Glutamatergic neuron (in vitro differentiated cells): ENCODE measurements at places on chromosomes 4 and X. TPM values are rescaled to one million over a fixed set of nuclear protein-coding genes. Genes with fewer than 3 reads are reported as not detected.

DNA sequence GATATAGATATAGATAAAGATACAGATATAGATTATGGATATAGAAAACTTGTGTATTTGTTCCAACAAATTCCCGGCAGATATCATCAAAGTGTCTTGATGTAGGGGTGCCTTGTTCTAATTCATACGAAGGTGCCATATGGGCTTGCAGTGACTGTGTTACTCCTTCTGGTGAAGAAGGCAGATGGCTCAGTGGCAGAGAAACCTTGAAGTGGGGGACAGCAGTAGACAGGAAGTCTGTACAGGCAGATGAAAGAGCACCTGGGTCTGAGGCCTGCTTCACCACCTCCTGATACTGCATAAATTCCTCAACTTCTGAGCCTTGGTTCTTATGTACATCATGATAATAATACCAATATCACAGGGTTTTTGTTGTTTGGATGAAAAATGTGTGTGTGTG lies 179.5 kb upstream of the GATB start:
- H3K36me3 ChIP-seq, result peaks cover 19% of the 10 kb centered on the region
- H3K4me1 ChIP-seq, result peaks cover 9% of the 10 kb centered on the region
- H3K27ac ChIP-seq, result peak overlapping the region; percentile 69
- DNase-seq, result no peak

DNA sequence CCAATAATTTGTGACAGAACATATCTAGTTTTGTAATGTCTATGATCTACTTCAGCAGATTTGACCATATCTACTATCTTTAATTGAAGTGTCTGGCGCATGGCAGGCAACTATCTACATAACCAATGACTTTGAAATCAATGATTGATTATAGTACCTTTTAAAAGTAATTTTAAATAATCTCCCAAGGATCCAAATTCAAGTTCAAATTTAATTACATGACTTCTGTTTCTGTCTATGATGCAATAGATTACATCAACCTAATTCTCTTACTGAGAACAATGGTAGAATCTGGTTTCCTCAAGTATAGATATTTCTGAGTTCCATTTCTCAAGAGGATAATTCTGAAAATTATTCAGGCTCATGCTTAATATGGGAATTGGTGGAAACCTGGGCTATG lies 177.4 kb upstream of the IL15 start:
- no peaks in the 10 kb centered on the region for H3K27me3 ChIP-seq
- no peak overlapping the region for H3K4me3 ChIP-seq
- no peaks in the 10 kb centered on the region for H3K4me1 ChIP-seq
- H3K27ac ChIP-seq, result no peak overlapping the region

Gene SPANXA1
- total RNA-seq, result not detected

- DNase-seq, result no peak
- H3K4me1 ChIP-seq, result peaks cover 4% of the 10 kb centered on the region
- no peaks in the 10 kb centered on the region for H3K27me3 ChIP-seq
- H3K36me3 ChIP-seq, result no peaks in the 10 kb centered on the region
Measured at GRCh38 chr4:139229534-139230039, 50.4 kb downstream of the MGARP start.

DNA sequence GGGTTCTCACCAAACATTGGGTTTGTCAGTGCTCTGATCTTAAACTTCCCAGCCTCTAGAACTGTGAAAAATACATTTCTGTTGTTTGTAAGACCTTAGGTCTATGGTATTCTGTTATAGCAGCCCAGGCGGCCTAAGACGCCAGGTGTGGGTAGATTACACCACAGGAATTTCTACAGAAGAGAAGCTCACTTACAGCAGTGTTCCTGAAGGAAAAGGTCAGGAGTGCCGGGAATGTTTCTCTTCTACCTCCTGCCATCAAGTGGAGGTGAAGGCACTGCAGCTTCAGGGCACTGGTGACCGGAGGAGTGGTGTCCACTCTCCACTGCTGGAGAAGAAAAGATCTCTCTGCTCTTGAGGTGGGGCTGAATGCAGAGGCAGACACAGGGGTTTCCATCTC lies 45.7 kb downstream of the FHDC1 start:
- DNase-seq, result no peak
- peaks cover 7% of the 10 kb centered on the region for H3K4me1 ChIP-seq
- H3K4me3 ChIP-seq, result no peak overlapping the region

- H3K27me3 ChIP-seq, result peaks cover 1% of the 10 kb centered on the region
- no peak overlapping the region for H3K4me3 ChIP-seq
- H3K27ac ChIP-seq, result peak overlapping the region; percentile 34
Measured at GRCh38 chr4:55866290-55866907, 13.0 kb downstream of the EXOC1 start.

Gene LGI2
- total RNA-seq, result 20.5 TPM

- no peak overlapping the region for H3K27ac ChIP-seq
- H3K4me3 ChIP-seq, result no peak overlapping the region
- H3K4me1 ChIP-seq, result no peaks in the 10 kb centered on the region
- no peaks in the 10 kb centered on the region for H3K36me3 ChIP-seq
- DNase-seq, result no peak
- peaks cover 1% of the 10 kb centered on the region for H3K27me3 ChIP-seq
Measured at GRCh38 chrX:19448077-19448476, 67.2 kb downstream of the MAP3K15 start.

DNA sequence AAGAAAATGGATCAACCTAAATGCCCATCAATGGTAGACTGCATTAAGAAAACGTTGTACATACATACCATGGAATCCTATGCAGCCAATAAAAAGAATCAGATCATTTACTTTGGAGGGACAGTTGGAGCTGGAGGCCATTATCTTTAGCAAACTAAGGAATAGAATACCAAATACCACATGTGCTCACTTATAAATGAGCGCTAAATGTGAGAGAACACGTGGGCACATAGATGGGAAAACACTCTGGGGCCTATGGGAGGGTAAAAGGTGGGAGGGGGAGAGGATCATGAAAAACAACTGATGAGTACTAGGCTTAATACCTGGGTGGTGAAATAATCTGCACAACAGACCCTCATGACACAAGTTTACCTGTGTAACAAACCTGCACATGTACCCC lies 1729.9 kb upstream of the PCDH10 start:
- no peaks in the 10 kb centered on the region for H3K36me3 ChIP-seq
- peaks cover 2% of the 10 kb centered on the region for H3K27me3 ChIP-seq
- H3K27ac ChIP-seq, result no peak overlapping the region
- no peak for DNase-seq
- no peak overlapping the region for H3K4me3 ChIP-seq

Gene PRPS2
- total RNA-seq, result 1.8 TPM

Gene TBX22
- not detected for total RNA-seq

- no peaks in the 10 kb centered on the region for H3K4me1 ChIP-seq
- peaks cover 7% of the 10 kb centered on the region for H3K27me3 ChIP-seq
- H3K36me3 ChIP-seq, result no peaks in the 10 kb centered on the region
- no peak overlapping the region for H3K27ac ChIP-seq
Measured at GRCh38 chr4:2064276-2064991, 5.3 kb downstream of the NAT8L start.

DNA sequence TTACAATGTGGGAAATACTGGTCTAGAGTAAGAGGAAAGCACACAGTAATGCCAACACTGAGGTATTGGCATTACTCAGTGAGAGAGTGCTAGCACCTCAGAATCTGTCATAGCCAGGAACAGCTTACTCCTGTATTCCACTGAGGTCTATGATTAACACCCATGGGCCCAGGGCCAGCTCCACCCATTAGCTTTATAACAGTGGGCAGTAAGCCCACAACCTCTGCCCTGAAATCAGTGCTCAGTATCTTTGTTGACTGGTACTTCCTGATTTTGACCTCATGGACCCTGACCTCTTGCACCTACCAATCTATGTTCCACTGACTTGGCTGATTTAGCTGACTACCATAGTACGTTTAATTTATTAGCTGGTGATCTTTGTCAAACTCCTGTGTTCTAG lies 56.1 kb downstream of the LANCL3 start:
- H3K36me3 ChIP-seq, result no peaks in the 10 kb centered on the region
- H3K27ac ChIP-seq, result no peak overlapping the region
- H3K27me3 ChIP-seq, result no peaks in the 10 kb centered on the region
- H3K4me1 ChIP-seq, result no peaks in the 10 kb centered on the region
- no peak for DNase-seq
- H3K4me3 ChIP-seq, result no peak overlapping the region

Gene SMR3B
- total RNA-seq, result not detected

Gene DCAF12L1
- 0.12 TPM for total RNA-seq

GRCh38 chr4:142475663-142476062 lies 370.4 kb downstream of the INPP4B start:
- peaks cover 17% of the 10 kb centered on the region for H3K4me1 ChIP-seq
- H3K4me3 ChIP-seq, result no peak overlapping the region
- H3K27ac ChIP-seq, result no peak overlapping the region
- peaks cover 2% of the 10 kb centered on the region for H3K27me3 ChIP-seq
- DNase-seq, result no peak

DNA sequence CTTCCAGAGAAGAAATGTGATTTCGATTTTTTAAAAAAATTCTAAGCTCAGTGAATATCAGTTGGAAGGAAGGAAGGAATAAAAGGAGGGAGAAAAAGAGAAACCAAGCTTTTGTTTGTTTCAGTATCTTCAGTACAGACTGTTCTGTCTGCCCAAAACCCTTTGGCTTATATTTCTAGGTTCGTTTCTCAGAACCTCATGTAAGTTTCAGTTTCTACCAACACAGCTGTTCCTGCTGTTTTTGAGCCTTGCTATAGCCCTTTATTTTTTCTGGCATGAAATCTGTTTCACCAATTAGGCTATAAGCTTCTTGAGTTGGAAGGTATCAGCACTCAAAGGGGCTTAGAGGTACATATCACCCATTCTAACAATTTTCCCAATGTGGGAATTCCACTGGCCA lies 157.9 kb downstream of the GBA3 start:
- H3K4me1 ChIP-seq, result no peaks in the 10 kb centered on the region
- no peaks in the 10 kb centered on the region for H3K27me3 ChIP-seq
- no peak overlapping the region for H3K27ac ChIP-seq
- no peak for DNase-seq
- H3K4me3 ChIP-seq, result no peak overlapping the region

- peaks cover 9% of the 10 kb centered on the region for H3K36me3 ChIP-seq
- DNase-seq, result no peak
- peaks cover 3% of the 10 kb centered on the region for H3K27me3 ChIP-seq
Measured at GRCh38 chrX:149453906-149454822, 50.9 kb downstream of the IDS start.

DNA sequence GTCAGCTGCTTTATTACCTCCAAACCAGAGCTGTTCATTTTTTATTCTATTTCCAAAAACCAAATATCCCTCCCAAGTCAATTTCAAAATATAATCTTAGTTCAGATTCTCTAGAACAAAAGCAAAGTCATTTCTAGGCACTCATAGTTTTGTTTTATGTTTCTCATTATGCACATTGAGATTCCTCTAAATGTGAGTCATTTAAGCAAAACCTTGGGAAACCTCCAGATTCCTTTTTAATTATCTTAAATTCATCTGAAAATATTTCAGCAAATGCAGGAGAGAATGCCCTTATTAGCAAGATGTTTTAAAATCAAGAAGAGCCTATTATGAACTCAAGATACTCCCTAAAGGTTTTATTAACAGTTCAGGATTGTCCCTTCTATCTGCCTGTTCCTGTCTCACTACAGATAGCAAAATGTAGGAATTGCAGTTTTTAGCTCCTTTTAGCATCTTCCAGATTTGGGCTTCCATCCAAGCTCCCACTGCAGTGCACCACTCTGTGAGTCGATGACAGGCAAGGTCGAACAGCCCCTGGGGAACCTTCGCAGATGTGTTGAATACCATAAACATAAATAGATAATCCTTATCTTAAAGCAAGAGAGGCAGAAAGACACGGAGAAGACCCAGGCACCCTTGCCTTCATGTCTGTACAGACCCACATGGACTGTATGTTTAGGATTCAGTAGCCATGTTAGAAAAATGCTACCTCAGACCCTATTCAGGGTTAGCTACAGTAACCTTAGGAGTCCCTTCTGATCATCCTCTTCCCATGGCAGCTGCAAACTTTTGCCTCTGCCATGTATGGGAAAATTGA lies 11.3 kb upstream of the SLC9A7 start:
- no peak overlapping the region for H3K4me3 ChIP-seq
- no peaks in the 10 kb centered on the region for H3K27me3 ChIP-seq
- H3K27ac ChIP-seq, result no peak overlapping the region
- no peak for DNase-seq
- H3K4me1 ChIP-seq, result no peaks in the 10 kb centered on the region

DNA sequence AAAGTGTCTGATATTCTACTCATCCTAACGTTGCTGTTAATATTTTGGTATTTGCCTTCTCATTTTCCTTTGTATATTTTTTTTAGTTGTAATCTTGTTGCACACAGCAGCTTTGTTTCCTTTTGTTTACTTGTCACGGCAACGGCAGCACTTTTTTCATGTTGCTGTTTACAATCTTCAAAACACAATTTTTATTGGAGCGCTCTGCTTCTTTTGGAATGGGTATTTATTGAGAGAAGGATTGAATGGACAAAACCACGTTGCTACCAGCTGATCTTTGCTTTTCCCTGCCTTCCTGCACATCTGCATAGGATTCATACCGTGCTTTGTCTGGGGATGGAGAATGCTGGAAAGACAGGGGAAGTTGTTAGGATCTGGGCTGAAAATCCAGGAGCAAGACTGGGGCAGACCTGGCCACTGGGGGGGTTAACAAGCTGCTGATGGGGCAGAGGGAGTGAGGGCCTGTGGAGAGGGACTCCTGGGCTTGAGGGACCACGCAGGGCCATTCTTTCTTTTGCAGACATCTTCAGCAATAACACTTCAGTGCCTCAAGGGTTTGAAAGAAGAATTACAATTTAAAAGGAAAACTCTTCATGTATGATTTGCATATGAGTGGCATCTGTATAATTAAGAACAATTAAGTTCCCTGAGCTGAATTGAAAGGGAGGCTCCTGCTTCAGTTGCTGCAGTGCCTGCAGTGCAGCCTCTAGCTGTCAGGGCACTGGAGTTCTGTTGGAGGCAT lies 69.8 kb downstream of the TMEM131L start:
- peaks cover 3% of the 10 kb centered on the region for H3K27me3 ChIP-seq
- peak overlapping the region; percentile 53 for H3K27ac ChIP-seq
- H3K36me3 ChIP-seq, result no peaks in the 10 kb centered on the region

Gene GLOD5
- not detected for total RNA-seq

GRCh38 chr4:175369087-175369486 lies 443.0 kb downstream of the GPM6A start:
- no peaks in the 10 kb centered on the region for H3K36me3 ChIP-seq
- no peak for DNase-seq
- no peak overlapping the region for H3K4me3 ChIP-seq
- no peaks in the 10 kb centered on the region for H3K4me1 ChIP-seq

Gene FRG2
- not detected for total RNA-seq
